Adipocyte (in vitro differentiated cells): ENCODE measurements at places on chromosomes 1 and 21.
A peak's percentile ranks its signal among the peaks of the same experiment; 100 is the strongest.

GRCh38 chr1:56525489-56526041, 53.8 kb downstream of the PLPP3 start:
- no peak for DNase-seq

DNA sequence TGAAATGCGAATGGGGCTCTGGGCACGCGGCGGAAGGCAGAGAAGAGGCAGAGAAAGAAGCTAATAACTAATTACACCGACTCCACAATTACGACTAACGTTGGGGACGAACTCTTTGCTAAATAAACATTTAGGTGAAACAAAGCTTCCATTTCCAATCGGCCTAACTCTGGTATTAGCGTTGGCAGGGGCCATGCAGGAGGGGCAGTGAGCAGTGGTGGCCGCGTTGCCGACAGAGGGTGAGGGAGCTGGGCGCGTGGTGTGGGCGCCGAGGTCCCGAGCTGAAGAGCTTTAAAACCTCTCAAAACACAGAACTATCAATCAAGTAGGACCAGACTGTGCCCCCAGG, 553 bp upstream of the NDUFV3 start:
- DNase-seq, result no peak

- peak; percentile 89 for DNase-seq
Measured at GRCh38 chr1:15409388-15410222, at the start of gene EFHD2. Gene EFHD2 (plus strand): TSS chr1:15409888. CDS start chr1:15409972, 84 bp downstream.

DNA sequence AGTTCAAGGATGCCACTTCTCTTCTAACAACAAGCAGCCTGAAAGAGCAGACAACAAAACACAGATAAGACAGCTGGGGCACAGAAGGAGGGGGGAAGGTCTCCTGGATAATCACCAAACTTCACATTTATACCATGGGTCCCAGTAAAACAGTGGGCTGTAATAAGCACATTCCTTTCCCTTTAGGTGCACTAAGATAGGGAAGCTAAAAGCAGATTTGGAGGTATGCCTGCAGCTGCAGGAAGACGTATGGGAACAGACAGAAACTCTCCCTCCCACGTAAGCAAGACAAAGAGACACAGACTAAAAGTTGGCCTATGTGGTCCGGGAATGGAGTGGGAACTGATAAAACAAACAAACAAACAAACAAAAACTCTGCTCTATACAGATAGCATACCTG, 612.1 kb downstream of the MRPL39 start:
- no peak for DNase-seq

DNA sequence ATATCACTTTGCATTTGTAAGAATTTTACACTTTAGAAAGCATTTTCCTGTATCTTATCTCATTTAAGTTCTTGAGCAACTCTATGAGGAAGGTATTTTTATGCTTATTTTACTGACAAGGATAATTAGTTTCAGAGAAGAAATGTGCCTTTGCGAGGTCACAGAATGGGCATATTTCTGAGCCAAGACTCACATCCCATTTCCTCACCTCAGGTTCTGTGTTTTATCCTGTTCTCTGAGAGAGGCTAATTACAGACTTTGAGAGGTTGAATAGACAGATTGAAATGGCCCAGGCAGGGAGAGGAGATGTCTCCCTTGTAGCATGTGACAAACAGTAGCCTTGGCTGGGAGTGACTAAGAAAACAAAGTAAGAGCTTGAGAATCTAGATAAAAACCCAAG, 39.1 kb upstream of the ZC3H11B start:
- DNase-seq, result peak; percentile 62

DNA sequence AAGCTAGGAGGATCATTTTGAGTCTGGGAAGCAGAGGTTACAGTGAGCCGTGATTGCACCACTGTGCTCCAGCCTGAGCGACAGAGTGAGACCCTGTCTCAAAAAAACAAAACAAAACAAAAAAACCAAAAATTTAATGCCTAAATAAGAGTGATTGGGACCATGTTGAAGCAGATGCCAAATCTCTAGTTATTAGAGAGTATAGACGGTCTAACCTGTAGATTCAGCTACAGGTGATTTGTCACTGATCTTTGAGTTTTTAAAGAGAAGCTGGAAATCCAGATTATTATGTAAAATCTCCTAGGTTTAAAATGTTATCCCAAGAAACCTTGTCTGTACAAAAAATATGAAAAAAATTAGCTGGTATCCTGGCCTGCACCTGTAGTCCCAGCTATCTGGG, 11.5 kb downstream of the HDAC1 start:
- no peak for DNase-seq

- DNase-seq, result no peak
Measured at GRCh38 chr1:31787261-31787660, 23.1 kb upstream of the ADGRB2 start.

GRCh38 chr1:194640322-194640721, 1453.9 kb upstream of the B3GALT2 start:
- DNase-seq, result no peak

DNA sequence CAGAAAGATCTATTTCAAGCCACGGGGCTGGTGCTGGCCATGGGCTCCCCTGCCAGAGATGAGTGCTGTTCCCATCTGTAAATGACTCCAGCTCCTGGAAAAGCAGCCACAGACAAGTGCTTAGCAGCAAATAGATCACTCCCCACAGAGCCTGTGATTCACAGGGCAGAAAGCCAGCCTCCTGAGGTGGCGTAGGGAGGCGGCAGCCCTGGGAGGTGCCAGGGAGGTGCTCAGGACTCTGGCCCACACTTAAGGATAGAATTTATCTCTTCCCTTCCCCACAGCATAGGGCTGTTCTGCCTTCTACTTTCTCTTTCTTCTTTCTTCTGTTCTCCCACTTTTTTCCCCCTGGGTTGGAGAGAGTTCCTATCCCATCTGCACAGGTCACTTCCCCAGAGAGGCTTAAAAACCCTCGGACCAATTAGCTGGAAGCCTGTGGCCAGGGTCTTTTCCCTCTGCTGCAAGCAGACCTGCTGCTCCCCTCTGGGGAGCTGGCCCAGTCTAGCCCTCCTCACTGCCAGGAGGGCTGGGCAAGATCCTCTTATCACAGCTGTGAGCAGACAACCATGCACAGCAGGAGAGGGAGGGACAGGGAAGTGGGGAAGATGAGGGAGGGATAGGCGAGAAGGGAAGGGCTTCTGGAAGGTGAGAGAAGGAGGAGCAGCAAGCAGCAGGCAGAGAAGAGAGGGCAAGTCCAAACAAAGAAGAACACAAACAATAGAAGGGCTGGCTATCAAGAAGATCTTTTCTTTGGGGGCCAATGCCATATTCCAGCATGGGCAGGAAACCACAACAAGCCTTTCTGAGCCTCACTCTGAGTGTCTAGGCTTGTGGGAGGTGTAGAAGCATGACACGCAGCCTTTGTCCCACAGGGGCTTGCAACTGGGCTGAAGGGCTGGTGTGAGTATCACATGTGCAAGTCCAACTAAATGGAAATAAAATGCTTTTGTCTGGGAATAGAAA, 41.0 kb downstream of the KCND3 start:
- DNase-seq, result no peak

DNA sequence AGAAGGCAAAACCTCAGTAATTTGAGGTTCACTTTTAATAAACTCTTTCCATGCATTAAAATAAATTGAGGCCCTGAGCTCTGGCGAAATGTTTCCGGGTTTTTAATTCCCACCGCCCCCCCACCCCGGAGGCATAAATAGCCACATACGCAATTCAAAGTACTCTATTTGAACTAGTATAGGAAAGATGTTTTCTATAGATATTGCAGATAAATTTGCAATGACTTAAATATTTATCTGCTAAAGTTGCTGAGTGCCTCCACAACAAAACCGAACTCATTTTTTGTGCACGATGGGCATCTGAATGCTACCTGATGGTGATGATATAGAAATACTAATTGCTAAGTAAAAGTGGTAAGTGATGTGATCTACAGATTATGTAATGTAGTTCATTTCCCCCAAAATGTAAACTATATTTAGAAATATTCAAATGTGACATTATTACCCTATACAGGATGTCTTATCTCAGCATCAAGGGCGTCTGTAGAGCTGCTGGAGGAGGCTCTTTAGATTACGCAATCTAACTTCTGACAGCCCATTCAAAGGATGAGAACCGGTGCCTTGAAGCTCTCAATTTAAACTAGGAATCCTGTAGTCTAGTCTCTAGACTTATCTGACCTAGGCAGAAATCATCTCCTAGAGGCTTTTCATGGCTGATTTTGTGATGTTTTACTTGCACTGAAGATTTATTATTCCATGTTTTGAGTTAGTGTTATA, 8.5 kb downstream of the IRF2BP2 start:
- DNase-seq, result peak; percentile 72

- DNase-seq, result no peak
Measured at GRCh38 chr1:77583483-77583882, 99.0 kb downstream of the ZZZ3 start.
